ENCODE measurements at places on chromosomes 12 and 14.

DNA sequence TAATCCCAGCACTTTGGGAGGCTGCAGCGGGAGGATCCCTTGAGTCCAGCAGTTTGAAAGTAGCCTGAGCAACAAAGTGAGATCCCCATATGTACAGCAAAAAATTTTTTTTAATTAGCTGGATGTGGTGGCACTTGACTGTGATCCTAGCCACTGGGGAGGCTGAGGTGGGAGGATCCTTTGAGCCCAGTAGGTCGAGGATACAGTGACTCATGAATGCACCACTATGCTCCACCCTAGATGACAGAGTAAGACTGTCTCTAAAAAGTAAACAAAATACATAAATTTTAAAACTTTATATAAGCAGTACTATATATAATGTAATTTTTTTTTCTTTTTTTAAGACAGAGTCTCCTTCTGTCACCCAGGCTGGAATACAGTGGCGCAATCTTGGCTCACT is 115.4 kb downstream of the ESR2 start:
- DNase-seq: no peak

- no peak for DNase-seq
These were observed 95.9 kb upstream of the DDHD1 start for GRCh38 chr14:53249059-53249458.

GRCh38 chr12:49476091-49476490 is 62.7 kb upstream of the KCNH3 start:
- DNase-seq: no peak

GRCh38 chr14:76509311-76509710 is 133.4 kb downstream of the ESRRB start:
- DNase-seq: no peak

DNA sequence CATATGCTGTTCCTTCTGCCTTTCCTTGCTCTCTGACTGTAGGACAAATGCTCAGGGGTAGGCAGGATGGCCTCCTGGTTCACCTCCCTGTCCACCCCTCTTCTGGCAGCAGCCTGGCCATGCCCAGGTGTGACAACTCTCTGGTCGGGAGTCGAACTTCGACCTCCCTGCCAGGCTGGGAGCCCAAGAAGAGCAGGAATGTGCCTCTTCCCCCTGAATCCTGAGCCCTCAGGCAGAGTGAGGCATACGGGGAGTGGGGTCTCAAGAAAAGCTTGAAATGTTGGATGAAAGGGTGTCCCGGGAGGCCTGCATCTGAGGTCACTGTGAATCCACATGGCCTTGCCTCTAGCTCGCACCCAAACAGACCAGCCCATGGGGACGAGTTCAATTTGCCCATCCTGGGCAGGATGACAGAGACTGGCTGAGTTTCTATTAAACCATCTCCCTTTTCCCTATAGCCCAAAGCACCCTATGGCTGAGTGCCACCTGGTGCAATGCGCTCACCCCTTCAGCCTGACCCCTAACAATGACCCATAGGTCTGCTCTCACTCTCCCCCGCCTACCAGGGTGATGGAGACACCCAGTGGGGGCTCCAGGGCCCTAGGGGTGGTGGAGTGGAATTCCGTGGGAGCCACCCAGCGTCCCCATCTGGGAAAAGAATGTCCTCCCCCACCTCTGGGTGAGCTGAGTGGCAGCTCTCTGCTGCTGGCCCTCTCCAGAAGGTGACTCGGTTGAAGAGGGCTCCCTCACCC is 52.9 kb upstream of the DIO3 start:
- DNase-seq: no peak

GRCh38 chr12:70772836-70773235 is 135.6 kb upstream of the PTPRB start:
- no peak for DNase-seq

- DNase-seq: peak; percentile 58
These were observed 1.3 kb downstream of the CD4 start for GRCh38 chr12:6790496-6791150.

- DNase-seq: no peak
These were observed 262.3 kb upstream of the GRIP1 start for GRCh38 chr12:66941150-66941549.

- no peak for DNase-seq
These were observed 4.3 kb downstream of the FRS2 start for GRCh38 chr12:69474456-69474855.

DNA sequence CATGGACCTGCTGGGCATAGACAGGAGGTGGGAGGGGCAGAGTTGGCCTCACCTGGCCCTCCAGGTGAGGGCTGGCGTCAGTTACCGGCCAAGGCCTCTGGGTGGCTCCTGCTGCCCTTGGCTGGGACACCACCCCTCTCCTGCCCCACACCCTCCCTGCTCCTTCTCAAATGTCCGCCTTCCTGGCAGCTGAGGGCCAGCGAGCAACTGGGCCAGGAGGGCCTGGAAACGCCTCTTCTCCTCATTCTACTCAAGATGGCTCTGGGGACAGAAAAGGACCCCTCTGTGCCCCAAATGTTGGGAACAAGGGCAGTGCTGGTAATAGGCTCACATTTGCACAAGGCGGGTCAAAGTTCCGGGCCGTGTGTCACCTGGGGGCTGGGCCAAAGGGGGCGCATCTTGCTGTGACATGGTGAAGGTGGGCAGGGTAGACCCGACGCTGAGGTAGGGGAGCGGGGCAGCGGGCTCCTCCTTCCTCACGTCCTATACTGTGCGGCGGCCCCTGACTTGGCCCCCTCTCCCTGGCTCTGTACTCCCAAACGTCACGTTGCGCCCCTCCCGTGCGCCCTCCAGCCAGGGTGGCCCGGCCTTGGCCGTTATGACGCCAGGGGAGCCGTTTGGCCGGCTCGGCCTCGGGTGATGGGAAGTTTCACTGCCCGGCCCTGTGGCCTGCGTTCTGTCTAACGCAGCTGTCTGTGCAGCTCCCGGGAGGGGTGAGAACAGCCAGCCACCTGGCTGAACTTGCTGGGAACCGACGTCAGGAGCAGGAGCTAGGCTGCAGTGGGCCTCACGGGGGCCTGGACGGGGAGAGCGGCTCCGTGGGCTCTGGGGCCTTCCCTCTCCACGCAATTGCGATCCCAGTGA is 18.0 kb upstream of the DLK1 start:
- no peak for DNase-seq

DNA sequence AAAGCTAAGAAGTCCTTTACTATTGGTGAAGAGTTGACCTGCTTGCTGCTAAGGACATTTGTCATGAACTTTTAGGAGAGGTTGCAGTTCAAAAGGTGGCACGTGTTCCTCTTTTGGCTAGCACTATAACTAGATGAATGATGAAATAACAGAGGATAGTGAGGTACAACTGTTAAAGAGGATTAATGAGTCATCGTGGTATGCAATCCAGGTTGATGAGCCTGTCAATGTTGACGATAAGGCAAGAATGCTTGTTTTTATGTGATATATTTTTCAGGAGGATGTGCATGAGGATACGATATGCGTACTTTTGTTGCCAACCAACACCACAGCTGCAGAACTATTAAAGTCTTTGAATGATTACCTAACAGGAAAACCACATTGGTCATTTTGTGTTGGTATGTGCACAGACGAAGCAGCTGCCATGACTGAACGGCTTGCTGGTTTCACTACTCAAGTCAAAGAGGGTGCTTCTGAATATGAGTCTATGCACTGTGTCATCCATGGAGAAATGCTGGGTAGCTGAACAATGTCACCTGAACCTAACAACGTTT is 10.6 kb downstream of the CEP128 start:
- DNase-seq: peak; percentile 58

- DNase-seq: no peak
These were observed 18.8 kb downstream of the ATP5MC2 start for GRCh38 chr12:53657041-53657440.

GRCh38 chr12:99453836-99454538 is 193.6 kb upstream of the GARIN6 start:
- DNase-seq: no peak

DNA sequence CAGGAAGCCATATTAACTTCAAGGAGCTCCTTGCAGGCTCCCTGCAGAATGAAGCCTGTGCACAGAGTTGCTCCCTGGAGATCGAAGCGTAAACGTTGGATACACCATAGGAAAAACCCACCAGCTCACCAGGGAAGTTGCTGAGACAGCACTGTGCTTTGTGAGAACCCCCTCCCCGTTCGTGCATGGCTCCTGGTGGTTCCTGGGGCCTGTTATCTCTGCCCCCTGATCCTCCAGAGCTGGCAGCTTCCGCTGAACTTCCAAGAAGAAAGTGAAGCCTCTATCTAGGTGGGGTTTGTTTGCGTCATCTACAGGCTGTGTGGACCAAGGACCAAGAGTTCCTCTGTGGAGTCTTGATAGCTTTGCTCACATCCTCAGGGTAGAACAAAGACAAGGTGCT is 2.4 kb upstream of the CCDC85C start:
- DNase-seq: no peak

DNA sequence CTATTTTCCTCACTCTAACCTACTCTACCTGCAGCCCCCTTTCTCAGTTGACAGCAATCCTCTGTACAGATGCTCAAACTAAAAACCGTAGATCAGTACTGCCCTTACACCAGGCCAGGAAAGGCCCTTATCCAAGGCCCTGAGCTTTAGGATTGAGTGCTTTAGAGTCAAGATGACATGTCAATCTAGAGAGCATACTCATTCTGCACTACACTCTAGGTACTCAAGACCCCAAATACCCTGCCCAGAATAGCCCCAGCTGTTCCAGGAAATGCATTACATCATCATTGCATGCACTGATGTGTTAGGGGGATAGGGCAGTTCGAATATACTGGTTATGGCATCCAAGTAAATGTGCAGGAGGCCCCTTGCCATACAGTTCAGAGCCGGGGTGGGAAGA is 3.5 kb upstream of the PHLDA1 start:
- DNase-seq: no peak
